ENCODE measurements at places on chromosomes 6 and 20.

DNA sequence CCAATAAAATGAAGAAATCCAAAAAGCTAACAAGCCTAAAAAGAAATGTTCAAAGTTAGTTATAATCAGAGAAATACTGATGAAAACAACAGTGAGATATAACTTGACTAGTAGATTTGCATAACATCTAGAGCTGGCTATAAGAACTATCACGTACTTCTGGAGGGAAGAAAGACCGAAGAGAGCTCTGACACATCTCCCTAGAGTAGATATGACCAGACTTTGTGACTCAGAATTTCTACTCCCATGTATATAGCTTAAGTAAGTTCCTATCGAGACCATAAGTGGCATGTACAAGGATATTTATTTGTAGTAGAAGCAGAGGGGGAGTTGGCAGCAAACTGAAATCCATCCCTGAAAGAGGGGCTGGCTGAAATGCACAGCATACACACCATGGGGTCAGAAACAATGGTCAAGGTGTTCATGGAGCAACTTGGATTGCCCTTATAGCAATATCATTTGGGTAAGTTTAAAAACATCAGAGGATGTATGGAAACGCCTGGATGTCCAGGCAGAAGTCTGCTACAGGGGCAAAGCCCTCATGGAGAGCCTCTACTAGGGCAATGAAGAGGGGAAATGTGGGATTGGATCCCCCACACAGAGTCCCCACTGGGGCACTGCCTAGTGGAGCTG, 25.6 kb upstream of the IL17A start:
- no peak for DNase-seq

GRCh38 chr6:100487638-100488037, 22.9 kb upstream of the SIM1 start:
- DNase-seq, result no peak

DNA sequence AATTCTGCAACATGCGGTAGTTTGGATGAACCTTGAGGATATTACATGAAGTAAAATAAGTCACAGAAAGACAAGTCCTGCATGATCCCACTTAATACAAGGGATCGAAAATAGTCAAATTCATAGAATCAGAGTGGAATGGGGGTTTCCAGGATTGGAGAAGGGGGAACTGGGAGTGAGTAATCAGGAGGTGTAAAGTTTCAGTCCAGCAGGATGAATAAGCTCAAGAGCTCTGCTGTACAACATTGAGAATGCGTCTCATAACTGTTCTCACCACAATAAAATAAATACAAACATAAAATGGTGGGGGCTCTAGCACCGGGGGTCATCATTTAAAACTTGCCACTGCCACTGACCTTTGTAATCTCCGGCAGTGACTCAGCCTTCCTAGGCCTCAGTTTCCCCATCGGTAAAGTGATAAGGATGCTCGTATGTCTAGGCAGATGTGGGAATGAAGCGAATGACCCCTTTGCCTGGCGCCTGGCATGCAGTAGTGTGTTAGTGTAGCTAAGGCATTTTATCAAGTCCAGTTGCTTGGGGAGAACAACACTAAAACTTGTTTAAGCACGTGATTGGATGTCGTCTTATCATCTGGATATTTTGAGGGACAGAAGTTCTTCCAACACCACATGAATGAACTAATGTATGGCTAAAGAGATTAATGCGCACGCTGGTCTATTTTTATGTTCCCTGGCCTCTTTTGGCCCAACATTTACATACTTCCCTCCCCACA, 421.1 kb downstream of the QKI start:
- no peak for DNase-seq

GRCh38 chr20:18705490-18705889, 108.1 kb upstream of the SCP2D1 start:
- no peak for DNase-seq

- no peak for DNase-seq
Observed at GRCh38 chr6:84743616-84744015, 20.8 kb downstream of the TBX18 start.

DNA sequence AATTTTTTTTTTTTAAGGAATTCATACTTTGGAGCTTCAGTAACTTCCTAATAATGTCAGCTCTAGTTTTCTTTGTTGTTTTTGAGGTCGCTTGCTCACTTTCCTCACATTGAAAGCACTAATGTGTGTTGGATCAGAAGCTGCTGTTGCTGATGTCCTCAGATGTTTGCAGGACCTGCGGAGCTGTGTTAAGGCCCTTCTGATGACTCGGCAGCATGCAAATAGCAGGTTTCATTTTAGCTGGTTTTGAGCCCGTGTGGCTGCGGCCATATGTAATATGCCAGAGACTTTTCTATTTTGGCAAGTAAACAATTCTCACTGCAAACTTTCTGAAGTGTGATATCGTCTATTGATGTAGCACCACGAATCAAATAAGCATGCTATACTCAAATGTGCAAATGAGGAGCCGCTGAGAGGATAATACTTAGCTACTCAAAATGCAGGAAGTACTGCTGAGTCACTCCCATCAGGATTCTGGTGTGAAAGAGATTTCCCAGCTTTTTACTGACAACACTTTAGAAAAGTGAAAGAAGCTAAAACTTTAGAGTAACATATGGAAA, 187.8 kb downstream of the SASH1 start:
- DNase-seq, result no peak

DNA sequence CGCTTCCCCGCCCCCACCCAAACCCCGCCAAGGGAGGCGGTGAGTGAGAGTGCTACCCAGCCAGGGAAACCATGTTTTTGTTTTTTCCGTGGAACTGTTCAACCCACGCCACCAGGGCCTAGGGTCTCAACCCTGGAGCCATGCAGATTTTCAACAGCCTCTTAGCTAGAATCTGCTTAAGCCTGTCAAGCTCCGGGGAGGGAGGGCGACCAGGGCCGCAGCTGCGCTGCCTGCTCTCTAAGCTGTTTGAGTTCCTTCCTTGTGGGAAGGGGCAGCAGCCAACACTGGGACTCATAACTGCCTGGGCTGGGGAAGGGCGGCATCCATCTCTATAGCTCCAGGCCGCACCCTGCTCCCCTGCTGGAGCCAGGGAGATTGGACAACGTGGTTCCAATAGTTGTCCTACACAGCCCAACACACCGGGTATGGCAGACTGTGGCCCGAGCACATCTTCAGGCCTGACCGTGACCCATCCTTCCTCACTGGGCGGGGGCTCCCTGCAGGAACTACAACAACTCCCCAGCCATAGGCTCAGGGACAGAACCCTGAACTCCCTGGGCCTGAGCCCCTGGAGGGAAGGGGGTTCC, 1065.7 kb upstream of the MANEA start:
- no peak for DNase-seq

DNA sequence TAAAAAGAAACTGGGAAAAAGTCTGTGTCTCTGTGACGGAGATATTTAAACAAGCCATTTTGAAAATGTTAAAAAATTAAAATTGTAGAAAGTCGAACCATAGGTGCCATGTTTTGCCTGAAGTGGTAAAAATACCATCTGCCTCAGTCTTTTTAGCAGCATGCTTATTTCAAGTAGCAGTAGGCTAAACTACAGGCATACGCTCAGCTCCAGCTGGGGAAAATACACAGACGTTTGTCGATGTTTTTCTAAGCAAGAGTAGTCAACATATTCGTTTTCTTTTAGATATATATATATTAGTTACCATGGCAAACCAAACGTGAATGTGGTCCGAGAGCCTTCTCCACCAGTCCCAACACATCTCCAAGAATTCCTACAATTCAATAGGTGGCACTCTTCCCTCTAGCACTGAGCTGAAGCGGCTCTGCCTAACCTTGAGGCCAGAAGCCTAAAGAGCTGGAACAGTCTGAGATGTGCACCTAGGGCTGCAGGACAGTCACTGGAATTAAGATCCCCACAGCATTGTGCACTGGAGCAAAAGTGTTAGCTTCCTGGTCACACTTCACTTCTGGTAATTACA, 70.2 kb upstream of the BEND3 start:
- DNase-seq, result no peak

DNA sequence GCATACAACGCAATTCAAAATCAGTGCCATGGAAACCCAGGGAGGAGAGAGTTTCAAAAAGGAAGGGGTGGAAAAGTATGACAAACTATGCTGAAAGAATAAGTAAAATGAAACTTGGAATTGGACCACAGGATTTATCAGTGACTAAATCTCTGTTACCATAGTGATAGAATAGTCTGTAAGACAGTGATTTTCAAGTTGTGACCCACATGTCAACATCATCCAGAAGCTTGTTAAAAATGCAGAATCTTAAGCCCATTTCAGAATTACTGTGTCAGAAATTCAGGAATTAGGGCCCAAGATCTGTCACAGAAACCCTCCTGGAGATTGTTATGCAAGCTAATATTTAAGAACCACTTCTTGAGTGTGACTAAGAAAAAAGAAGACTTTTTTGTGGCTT, 417.7 kb upstream of the JAG1 start:
- no peak for DNase-seq

DNA sequence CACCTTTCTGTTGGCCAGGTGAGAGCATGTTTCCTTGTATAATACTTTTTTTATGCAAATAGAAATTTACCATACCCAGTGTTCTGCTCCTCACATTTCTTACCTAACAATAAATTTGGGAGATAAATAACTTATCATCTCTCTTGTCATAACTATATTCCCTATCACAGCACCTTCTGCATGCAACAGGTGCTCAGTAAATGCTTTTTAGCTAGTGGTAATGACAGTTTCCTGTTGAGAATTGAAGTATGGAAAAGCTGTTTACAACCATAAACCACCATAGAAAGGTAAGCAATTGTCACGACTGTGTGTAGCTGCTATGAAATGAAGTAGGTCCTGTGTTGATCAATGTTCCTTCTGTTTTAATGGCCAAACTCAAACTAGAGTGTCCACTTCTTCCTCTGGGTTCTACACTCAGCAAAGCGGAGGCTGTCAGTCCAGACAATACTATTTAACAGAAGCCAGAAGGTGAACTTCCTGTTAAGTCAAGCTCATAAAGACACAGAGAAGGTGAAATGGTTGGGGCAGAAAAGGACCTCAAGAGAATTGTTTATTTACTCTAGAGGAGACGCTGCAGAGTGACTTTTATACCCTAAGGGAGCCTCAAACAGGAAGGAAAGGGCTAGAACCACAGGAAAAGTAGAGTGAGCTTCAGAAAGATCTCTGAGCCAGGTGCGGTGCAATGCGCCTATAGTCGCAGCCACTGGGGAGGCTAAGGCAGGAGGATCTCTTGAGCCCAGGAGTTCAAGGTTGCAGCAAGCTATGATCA, 84.0 kb upstream of the SLC22A16 start:
- DNase-seq, result no peak

- no peak for DNase-seq
Observed at GRCh38 chr20:15767999-15768741, 805.1 kb downstream of the KIF16B start.

GRCh38 chr6:55568808-55569439, 10.1 kb downstream of the HMGCLL1 start:
- no peak for DNase-seq

DNA sequence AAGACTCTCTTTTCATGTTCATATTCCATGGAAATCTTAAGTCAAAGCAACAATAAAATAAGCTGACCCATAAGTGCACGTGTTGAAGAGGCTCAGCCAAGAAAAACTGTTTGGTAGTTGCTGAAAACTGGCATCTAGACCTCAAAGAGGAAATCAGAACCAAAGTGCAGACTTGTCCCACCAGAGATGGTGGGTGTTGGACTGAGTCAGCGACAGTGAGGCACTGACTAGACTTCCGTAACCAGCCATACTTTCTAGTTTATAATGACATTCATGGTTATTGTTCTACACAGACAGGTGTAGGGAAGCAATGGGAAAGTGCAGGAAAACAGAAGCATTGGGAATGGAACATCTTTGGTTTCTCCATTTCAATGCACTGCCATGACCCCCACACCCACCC, 175.7 kb upstream of the AGPAT4 start:
- DNase-seq, result no peak

DNA sequence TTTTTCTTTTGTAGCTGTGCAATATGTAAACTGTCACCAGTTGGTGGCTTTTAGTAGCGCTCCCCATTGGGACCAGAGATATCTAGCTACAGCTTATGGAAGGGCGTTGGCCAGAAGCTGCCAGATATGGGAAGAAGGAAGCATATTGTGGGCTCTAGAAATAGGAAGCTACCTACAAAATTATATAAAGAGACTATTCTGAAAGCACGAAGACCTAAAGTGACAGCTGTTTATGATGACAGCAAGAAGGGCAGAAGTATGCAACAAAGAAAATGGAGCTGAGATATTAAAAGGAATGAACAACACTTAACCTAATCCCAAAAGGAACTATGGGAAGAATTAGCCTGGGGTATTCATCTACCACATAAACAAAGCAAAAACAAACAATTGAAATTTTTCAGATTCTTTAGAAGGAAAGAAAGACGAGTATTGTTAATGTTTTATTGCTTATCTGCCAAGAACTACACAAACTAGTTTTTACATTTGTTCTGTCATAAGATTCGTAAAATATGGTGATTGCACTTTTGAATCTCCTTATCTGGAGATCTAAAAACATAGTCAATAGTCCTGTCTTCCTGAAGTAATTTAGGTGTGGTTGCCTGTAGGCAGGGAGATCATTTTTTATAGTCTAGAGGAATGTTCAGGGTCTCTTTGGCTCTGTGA, 81.6 kb downstream of the NCOA7 start:
- no peak for DNase-seq

DNA sequence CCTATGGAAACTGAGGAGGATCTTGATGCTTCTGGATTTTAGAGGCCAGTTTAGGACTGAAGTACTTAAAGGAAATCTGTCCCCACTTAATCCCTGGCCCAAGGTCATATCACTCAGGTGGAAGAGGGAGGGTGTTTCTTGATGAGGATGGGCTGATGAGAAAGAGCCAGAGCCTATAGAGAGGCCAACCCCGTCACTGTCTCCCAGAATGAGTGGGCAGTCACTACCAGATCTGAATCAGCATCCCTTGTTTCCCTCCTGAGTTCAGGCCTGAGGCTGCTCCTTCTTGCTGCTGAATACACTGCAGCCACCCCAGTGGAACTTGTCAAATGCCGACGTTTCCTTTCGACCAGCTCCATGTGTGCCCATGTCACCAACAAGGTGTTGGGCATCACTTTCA, 14.8 kb downstream of the ARMC12 start:
- no peak for DNase-seq

GRCh38 chr20:5871459-5872410, 78.6 kb downstream of the TRMT6 start:
- no peak for DNase-seq

- no peak for DNase-seq
Observed at GRCh38 chr20:32538526-32538939, 46.6 kb downstream of the NOL4L start.

- no peak for DNase-seq
Observed at GRCh38 chr6:159002432-159003155, 2.6 kb upstream of the RSPH3 start.

DNA sequence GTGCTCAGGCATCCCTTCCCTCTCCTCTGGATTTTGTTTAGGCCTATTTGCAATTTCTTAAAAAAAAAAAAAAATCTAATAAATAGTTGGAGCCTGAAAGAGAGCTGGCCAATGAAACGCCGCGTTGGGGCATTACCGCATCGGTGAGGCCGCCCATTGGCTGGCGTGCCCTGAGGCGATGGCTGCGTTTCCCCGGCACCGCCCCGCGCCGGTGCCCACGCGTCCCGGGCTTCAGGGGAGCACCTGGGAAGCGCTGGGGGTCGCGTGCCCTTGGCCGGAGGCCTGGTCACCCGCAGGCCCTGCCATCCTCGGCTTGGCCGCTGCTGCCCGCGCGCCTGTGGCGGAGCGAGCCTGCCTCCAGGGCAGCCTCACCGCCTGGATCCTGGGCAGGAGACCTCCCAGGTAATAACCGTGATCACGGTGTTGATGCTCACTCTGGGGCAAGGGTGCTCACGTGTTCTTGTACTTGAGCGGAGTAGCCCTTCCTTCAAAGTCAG, 155.4 kb downstream of the NRN1 start:
- DNase-seq, result peak; percentile 66

GRCh38 chr6:160926281-160927276, 65.0 kb upstream of the MAP3K4 start:
- no peak for DNase-seq
